ENCODE measurements at places on chromosomes 6 and 20. TPM values are rescaled to one million over a fixed set of nuclear protein-coding genes. Genes with fewer than 3 reads are reported as not detected.

The HMGCLL1 gene
- total RNA-seq = 5.0 TPM

The B3GALT4 gene
- 1.1 TPM for total RNA-seq

The CGA gene
- total RNA-seq = not detected

The ENPP3 gene
- total RNA-seq = 0.09 TPM

The ERMARD gene
- 23.9 TPM for total RNA-seq

The AARS2 gene
- total RNA-seq = 29.3 TPM

GRCh38 chr20:47008842-47009518 lies 114.3 kb downstream of the EYA2 start:
- no peak for DNase-seq

DNA sequence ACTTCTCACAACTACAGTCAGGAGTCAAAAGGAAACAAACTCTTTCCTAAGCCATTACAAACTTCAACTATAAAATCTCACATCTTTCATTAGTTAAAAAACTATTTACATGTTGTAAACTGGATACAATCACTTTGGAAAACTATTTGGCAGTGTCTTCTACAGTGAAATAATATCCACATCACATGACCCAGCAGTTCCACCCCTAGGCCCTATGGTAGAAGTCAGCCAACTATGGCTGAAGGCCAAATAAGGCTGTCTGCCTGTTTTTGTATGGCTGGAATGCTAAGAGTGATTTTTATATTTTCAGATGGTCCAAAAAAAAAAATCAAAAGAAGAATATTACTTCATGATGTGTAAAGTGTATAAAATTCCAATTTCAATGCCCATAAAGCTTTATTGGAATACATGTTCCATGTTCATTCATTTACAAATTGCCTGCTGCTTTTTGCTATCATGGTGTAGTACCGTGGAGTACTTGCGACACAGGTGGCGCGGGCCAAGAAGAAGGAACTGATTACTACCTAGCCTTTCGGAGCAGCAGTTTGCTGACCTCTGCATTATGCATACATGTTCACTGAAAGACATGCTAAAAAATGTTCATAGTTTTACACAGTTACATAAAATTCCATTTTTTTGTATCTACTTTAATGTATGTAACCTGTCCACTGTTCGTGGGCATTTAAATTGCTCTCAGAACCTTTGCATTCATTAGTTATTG lies 129.0 kb downstream of the KIF16B start:
- DNase-seq = no peak

DNA sequence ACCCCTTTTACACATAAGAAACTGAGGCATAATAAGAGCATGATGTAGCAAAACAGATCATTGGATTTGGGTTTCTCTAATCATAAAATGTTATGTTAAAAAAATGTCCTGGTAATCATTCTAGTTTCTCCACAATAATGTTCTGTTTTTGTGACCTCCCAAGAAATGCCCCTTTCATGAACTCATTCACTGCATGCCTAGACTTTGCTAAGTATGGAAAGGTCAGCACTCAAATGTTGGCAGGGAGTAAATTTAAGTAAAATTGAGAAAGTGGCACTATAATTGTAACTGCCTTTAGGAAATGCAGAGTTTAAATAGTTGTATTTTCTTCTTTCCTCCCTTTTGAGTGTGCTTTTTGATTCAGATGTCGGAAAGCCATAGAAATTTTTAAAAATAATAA lies 48.5 kb upstream of the ID4 start:
- no peak for DNase-seq

GRCh38 chr20:33862709-33863403 lies 51.7 kb downstream of the CHMP4B start:
- DNase-seq = peak; percentile 82

GRCh38 chr6:43999628-44000027 lies 127.6 kb downstream of the MRPL14 start:
- no peak for DNase-seq

GRCh38 chr6:113439866-113440265 lies 417.3 kb upstream of the MARCKS start:
- DNase-seq = peak; percentile 72

- no peak for DNase-seq
These were observed 2.0 kb downstream of the TREM2 start for GRCh38 chr6:41160933-41161332.

- peak; percentile 34 for DNase-seq
These were observed 123.2 kb upstream of the RPS6KA2 start for GRCh38 chr6:166750108-166750793.

DNA sequence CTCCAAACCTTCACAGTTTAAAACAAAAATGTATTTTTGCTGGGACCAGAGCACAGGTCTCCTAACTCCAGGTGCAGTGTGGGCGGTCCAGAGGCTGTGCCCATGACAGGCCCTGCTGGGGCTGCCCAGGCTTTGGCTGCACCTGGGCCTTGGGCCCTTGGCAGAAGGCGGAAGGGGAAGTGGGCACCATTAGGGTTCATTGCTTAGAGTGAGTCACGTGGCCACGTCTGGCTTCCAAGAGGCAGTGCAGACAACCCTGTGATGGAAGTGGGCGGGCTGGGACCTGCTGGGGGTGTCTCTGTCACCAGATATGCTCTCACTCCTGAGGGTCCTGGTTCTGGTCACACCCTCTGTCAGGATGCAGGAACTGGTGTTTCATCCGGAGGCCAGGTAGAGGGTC lies 302.2 kb downstream of the QKI start:
- DNase-seq = no peak

DNA sequence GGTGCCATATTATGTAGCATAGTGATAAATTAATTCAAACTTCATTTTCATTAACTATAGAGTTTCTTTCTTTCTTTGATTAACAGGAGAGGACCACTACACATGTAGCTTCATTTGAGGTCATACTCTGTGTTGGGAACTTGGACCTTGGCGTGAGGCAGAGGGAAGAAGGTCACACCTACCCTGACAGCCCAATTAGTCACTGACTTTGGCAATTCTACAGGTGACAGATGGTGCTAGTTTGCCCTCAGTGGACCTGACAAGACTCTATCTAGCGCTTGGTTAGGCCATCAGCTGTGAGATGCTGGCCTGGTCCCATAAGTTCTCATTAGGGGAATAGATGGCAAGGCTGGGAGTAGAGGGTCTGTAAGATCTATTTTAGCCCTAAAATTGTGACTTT lies 14.2 kb downstream of the SLX4IP start:
- DNase-seq = no peak

DNA sequence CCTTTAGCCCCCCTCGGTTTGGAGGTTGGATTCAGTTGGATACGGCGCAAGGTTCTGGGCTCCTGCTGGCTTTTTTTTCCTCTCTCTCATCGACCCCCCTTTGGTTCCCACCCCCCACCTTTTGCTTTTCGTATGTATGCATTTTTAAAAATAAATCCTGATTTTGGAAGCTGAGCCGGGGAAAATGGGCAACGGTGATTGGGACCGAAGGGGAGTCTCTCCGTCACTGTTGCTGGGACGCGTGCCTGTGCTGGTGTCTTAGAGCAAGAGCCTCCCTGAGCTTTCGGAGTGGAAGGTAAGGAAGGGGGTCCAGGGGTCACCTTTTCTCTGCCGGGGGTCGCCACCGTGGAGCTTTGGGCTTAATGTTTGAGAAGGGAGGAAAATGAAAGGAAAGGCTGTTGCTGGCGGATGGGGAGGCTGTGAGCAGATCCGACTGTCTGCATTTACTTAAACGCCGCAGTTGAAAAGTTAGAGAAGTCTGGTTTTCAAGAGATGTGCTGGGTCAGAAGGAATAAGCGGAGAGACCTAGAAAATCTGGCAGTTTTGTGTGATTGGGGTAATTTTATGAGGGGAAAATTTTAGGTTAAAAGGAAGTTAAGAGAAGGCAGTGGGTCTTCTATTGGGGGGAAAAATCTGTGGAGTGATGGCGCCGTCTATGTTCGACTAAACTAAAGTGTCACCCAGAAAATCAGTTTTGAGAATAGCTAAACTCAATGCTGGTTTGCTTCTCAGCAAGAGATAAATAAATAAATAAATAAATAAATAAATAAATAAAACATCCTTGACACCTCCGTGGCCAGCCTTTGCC lies 828 bp downstream of the ADGRB3 start:
- peak; percentile 57 for DNase-seq

GRCh38 chr6:87574237-87574804 lies 15.5 kb downstream of the RARS2 start:
- no peak for DNase-seq

- DNase-seq = no peak
These were observed 922.1 kb downstream of the EPHA7 start for GRCh38 chr6:92497281-92497680.

- no peak for DNase-seq
These were observed 683 bp upstream of the ARHGAP18 start for GRCh38 chr6:129710450-129711270.

DNA sequence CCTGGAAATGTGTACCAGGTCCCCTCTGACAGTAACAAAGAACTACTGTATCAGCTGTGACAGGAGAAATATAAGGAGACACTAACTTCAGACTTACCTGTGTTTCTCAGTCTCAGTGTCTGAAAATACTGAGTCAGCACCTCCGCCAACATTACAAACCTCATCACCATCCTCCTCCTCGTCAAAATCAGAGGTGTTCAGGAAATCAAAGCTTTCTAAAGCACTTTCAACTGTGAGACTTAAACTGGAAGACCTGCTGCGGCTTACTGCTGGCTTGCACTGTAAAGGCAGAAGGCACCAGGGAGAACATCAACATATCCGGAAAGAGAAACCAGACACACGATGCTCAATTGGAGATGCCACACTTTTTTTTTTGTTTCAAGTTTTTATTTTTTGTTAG lies 40.3 kb upstream of the ARMH2 start:
- DNase-seq = no peak

DNA sequence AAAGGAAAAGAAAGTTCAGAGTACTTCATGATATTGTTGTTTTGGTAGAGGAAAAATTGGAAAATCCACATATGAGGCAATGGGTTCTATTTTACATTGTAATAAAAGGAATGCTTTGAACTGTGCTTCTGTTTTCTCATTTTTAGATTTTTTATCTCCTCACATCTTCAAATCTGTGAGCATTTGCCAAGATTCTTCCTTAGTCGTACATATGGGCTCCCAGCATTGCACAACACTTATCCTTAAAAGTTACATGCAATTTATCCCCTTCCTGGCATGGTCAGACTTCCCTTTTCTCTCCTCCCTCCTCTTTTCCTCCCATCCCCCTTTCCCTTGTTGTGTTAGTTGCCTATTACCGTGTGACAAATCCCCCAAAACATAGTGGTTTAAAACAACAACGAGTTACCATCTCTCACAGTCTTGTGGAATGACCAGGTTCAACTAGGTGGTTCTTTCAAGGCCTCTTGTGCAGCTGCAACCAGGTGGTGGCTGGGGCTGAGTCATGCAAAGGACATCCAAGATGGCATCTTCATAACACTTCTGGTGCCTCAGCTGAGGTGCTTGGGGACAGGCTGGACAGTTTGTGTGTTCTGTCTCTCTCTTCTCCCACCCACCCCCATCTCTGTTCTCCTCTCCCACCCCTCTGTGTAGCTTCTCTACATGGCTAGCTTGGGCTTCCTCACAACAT lies 68.7 kb downstream of the TXNDC5 start:
- DNase-seq = no peak

- DNase-seq = no peak
These were observed 87.4 kb upstream of the SHLD1 start for GRCh38 chr20:5662769-5663168.

- no peak for DNase-seq
These were observed 76.3 kb upstream of the SIRPA start for GRCh38 chr20:1818895-1819294.

All from neural progenitor cell (in vitro differentiated cells).